ENCODE measurements at places on chromosomes 16 and 17.

DNA sequence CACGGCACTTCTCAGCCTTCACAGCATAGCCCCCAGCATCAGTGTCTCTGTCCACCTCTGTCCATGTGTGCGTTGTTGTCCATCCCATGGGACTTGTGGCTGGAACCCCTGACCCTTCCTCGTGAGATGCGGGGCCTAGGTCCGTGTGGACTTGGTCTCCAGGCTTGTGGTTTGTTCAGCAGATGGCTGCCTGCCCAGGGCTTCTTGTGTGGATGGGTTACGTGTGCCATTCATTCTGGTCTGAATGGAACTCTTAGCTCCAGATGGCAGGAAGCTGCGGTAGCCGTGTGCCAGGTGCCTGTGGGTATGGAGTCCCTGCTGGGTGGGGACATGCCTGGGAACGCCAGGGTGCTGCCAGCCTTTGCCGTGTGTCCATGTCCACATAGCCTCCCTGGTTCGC is 31.7 kb upstream of the NUDT16L1 start:
- DNase-seq = no peak

- no peak for DNase-seq
Measured at GRCh38 chr17:44001461-44001920, 2.9 kb upstream of the NAGS start.

DNA sequence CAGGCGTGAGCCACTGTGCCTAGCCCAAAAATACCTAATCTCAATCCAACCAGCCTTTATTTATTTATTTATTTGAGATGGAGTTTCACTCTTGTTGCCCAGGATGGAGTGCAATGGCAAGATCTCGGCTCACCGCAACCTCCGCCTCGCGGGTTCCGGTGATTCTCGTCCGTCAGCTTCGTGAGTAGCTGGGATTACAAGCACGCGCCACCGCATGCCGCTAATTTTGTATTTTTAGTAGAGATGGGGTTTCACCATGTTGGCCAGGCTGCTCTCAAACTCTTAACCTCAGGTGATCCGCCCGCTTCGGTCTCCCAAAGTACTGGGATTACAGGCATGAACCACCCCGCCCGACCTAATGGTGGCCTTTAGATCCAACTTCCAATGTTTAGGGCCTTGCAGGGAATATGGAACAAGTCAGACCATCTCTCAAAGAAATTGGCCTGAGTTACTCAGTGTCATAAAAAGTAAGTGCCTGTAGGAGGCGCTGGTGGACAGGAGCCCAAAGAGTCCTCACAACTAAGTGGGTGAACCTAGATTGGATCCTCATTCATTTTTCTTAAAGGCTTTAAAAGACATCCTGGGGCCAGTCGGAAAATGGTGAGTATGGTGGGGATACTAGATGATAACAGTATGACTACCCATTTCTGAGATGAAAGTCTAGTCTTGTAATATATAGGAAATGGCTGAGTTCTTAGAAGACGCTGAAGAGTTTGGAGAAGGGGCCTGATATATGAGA is 4.6 kb downstream of the ZSCAN10 start:
- DNase-seq = peak; percentile 59

DNA sequence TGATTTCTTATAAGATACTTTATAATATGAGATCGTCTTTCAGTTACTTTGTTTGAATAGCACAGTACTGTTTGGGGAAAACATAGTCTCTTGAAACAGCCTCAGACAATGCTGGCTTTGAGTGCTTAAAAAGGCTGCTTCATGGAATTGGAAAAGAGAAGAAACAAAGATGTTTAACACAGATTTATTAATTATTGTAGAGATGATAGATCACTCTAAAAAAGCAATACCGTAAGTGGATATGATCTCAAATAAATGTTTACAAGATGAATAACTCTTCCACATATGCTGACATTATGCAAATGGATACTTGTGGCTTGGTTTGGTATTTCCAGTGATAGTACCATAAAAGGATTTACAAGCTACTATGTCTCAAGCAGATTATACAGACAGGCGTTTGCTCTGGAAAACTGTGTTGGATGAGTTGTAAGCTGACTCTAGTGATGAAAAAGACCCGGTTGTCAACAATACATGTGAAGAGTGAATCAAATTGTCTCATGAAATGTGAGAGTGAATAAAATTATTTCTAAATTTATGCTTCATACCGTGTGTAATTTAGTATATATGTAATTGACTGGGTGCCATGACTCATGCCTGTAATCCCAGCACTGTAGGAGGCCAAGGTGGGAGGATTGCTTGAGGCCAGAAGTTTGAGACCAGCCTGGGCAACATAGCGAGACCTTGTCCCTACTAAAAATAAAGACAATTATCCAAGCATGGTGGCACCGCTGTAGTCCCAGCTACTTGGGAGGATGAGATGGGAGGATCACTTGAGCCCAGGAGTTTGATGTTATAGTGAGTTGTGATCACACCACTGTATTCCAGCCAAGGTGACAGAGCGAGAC is 105.4 kb downstream of the FTO start:
- DNase-seq = no peak

DNA sequence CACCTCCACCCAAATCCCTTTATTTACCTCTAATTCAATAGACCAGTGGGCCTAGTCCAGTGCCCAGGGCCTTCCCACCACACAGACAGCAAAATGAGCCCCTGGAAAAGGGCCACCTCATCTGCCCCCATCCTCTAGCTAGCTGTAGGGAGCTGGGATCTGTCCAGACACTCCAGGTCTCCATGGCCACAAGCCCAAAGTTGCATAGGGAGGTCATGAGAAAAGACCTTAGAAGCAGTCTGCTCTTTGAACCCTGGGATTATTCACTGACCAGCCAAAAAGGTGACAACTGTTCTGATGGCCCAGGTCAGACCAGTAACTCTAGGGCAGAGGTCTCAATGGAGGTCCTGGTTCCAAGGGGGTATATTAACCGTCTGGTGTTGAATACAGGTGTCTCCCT is 2.0 kb downstream of the CUEDC1 start:
- DNase-seq = no peak

DNA sequence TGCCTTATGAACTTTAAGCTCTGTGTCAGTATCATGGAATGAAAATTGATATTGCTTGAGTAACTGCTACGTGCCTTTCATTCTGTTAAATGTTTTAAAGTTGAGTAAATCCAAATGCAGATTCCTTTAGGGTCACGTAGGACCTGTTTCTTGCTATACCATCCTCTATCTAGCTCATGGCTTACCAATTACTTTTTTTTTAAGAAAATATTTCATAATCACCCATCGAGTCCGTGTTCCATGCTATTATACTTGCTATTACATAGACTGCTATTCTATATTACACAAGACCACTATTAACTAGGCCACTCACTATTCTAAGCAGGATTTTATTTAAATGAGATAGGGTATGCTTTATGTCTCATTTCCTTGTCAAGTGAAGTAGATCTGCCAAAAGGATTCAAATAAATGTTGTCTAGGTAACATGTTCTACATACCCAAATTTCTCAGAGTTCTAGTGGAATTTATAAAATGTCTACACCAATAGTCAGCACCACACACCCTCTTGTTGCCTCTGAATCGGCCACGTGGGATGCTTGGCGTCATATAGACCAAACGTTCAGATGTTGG is 11.9 kb downstream of the ANKFN1 start:
- no peak for DNase-seq

DNA sequence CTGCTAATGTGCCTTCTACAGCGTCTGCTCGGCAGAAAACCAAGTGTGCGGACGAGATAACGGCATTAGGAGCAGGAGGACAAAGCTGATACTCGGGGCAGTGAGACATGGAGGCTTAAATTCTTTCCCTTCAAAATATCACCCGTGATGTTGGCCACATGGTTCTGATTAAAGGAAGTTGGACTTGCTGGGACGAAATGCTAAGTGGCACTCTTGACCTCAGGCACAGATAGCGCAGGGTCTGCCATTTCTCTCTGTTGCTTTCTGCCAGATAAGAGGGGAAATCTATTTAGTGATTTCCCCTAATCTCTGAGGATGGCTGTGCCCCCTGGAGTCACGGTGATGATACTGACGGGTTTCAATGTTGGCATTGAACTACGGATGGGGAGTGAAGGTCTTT is 509.6 kb upstream of the EEF2KMT start:
- DNase-seq = no peak

GRCh38 chr17:55742272-55743102 is 8.4 kb upstream of the PCTP start:
- no peak for DNase-seq

GRCh38 chr16:65936096-65936495 is 430.4 kb upstream of the CDH5 start:
- DNase-seq = no peak
